ENCODE measurements at places on chromosomes 6 and 20. TPM values are rescaled to one million over a fixed set of nuclear protein-coding genes. Genes with fewer than 3 reads are reported as not detected.

The C6orf141 gene
- total RNA-seq = 1.2 TPM

The PHACTR3 gene
- 42.1 TPM for total RNA-seq

The HECA gene
- 62.5 TPM for total RNA-seq

The ANKRD60 gene
- not detected for total RNA-seq

The SLC22A1 gene
- total RNA-seq = 1.9 TPM

The REV3L gene
- total RNA-seq = 101 TPM

The ERGIC3 gene
- total RNA-seq = 204 TPM

The SLCO4A1 gene
- total RNA-seq = 1.6 TPM

The NANP gene
- 9.0 TPM for total RNA-seq

The ADISSP gene
- 18.9 TPM for total RNA-seq

The EDN1 gene
- 5.9 TPM for total RNA-seq

The PAX1 gene
- total RNA-seq = under 0.01 TPM

The SMOC2 gene
- 1.2 TPM for total RNA-seq

The VEGFA gene
- 32.3 TPM for total RNA-seq

The FARS2 gene
- total RNA-seq = 24.8 TPM

The SOX4 gene
- total RNA-seq = 370 TPM

The SPDEF gene
- not detected for total RNA-seq

The CRISP3 gene
- total RNA-seq = 0.16 TPM

The PXT1 gene
- total RNA-seq = not detected

The AVP gene
- not detected for total RNA-seq

The AGPAT4 gene
- 73.2 TPM for total RNA-seq
